Activated T-helper 1 cell treated with Interleukin-2 at 50 U/mL for 16 hours (primary cell): ENCODE measurements at places on chromosomes 13 and 19.
A peak's percentile ranks its signal among the peaks of the same experiment; 100 is the strongest.

GRCh38 chr19:29371251-29372090, 154.3 kb upstream of the VSTM2B start:
- no peak for DNase-seq

GRCh38 chr13:26179344-26179743, 42.8 kb downstream of the RNF6 start:
- DNase-seq, result no peak

DNA sequence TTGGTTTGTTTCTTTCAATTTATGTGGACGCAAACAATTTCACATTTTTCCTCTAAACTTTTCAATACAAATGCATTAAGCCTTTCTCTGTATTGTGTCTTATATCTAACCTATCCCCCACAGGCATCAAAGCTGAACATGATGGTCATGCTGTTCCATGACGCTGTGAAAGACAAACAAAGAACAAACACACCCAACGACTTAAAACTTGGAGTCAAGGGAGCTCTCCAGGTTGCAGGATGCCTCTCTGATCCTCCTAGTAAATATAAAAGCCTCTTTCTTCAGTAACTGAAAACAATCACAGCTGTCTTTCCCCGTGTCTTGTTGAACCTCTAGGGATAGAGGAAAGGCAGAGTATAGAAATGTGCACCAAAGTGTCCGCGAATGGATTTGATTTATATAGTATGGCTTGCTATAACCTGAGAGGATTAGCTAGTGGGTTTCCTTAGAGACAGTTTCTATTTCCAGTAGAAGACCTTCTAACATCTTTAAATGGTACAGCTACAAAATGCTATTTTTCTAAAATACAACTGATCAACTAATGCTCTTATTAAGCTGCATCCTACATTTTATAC, 43.1 kb downstream of the PCDH9 start:
- DNase-seq, result no peak

DNA sequence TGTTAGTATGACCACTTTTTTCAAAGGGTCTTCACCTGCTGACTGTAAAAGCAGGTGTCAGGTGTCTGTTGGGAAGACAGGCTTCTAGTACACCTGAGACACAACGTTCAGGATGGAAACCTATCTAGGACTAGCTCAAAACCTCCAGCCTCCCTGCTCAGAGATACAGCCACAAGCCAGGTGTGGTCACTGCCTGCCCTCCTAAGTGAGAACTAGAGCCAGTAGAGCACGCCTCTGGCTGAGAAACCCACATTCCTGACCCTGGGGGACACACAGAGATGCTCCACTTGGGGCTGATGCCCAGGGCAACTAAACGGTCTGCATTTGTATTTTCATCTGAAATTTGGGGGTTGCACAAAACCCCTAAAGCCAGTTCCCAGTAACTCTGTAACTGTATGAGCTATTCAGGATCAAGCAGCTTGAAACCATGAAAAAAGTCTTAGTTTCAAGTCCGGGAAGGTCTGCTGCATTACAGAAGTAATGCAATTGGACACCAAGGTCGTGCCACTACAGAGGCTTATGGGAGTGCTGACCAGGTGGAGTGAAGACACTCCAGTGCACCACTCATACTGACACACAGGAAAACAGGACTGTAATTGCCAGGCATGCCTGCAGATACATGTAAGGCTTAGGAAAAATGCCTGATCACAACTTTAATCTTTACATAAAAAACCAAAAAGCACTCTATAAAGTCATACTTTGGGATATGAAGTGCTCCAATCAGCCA, 27.8 kb downstream of the ANKRD10 start:
- no peak for DNase-seq

DNA sequence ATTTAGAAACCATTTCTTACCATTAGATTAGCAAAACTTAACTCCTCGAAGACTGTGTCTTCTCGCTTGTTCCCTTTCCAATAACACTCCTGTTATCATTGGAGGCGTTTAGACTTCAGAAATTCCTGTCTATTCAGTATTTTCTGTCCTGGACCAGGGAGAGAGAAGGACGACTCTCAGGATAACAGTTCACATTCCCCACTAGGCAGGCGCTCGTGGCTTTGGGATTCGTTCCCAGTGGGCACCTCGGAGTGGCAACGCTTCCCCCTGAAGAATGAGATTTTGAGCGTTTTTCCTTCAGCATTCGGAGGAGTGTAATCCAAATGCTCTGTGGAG, 429 bp upstream of the ZNF225 start:
- DNase-seq, result no peak

DNA sequence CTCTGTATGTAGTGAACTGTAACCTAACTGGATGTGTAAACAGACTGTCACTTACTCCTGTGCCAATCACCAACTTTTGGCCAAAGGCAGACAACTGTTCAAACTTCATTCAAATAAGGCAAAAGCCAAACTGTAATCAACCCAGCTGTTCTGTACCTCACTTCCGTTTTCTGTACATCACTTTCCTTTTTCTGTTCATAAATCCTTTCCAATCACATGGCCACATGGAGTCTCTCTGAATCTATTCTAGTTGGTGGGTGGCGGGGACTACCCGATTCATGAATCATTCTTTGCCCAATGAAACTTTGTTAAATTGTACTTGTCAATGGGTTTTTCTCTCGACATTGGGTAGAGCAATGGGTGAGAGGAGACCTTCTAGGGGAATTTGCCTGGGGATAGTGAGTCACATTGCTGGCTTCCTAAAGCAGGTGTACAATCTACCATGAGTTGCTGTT, 178.3 kb upstream of the RFC3 start:
- no peak for DNase-seq

- DNase-seq, result no peak
Measured at GRCh38 chr13:111937777-111938311, 129.1 kb upstream of the SOX1 start.

DNA sequence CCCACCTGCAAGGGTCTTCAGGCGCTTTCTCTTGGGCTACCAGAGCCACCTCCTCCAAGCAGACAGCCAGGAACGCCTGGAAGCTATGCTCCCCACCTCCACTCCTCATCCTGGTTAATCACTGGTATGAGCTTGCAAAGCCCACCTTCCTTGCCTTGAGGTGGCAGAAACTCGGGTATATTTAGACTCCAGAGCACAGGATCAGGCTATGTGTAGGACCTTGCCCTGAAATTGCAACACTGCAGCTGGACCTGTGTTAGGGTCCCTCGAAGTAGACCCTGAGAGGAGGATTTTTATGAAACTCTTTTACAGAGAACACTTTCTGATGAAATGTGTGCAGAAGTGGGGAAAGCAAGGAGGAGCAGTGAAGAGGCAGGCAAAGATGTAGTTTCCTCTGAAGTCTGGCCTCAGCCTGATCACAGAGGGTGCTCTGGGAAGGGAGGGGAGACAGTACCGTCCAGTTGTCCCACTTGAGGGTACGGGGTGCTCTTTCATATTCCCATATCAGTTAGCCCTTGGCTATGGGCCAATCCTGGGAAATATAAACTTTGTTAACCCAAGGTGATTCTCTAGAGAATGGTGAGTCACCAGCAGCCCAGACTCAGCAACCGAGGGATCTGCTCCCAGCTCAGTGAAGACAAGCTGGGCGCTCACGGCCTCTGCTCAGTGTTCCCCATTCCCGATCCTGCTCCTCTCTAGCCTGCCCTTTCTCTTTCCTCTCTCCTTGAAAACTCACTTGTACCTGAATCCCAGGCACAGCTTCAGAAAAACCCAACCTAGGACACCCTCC, 157.9 kb downstream of the UQCRFS1 start:
- DNase-seq, result no peak

DNA sequence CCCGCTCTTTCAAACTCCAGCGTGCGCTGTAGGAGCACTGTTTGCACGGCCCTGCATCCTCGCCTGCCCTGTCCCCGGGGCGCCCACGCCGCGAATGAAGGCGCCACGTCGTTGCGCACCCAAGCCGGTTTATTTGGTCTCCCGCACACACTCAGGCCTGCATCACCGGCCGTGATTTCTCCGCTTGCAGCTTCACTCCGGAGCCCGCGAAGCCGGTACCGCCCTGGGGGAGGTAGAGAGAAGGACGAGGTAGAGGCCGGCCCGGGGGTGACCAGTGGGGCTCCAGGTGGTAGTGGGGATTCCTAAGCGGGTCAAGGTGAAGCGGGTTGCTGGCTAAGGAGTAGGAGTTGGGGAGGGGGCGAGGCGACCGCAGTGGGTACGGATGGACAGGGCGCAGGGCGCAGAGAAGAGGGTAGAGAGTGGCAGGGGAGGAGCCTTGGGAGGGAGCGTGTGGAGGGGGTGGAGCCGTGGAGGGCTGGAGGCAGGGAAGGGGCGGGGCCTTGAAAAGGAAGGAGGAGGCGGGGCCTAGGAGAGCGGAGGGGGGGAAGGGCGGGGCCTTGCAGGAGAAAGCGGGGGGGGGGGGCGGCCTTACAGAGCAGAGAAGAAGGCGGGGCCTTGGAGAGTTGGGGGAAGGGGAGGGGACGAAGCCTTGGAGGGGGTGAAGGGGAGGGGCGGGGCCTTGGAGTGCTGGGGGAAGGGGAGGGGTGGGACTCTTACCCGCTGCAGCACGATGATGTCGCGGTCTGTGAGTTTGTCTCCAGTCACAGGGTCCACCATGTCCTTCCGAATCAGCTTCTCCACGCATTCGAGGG, 24.6 kb downstream of the NOSIP start:
- peak; percentile 45 for DNase-seq

DNA sequence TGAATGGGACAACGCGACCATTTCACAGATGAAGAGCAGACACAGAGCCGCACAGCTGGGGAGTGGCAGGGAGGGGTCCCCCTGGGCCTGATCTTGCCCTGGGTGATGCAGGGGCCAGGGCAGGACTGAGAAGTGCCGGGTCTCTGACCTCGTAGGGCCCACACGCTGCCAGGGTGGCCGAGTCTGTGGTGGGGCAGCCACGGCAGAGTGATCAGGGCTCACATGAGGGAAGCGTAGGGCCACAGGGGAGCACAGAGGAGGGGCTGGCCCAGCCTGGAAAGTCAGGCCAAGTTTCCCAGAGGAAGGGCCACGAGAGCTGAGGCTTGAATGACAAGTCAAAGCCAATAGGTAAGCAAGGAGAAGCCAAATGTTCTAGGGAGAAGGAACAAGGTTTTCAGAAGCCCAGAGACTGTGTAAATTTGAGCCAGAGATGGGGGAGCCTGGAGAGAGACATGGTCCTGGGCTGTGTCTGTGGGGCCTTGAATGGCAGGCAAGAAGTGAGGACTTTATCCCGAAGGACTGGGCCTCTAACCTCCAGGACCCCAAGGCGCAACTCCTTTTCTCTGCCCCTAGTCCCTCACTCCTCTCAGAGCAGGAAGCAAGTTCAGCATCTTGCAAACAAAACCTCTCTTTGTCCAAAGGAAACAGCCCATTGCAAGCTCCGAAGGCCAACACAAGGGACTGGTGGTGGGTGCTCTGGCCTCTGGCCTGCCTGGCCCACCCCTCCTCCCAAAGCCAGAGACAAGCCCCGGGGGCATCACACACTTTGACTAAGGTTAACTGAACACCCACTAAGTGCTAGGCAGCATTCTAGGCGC, 31.7 kb upstream of the FXYD3 start:
- DNase-seq, result no peak

- DNase-seq, result no peak
Measured at GRCh38 chr13:104436555-104436954, 1370.3 kb upstream of the SLC10A2 start.

GRCh38 chr13:41019011-41019487, at the start of gene ELF1:
TSS of gene ELF1 (minus strand) at chr13:41019316. CDS start at chr13:40982054, 37,262 bp downstream.
- DNase-seq, result peak; percentile 37

DNA sequence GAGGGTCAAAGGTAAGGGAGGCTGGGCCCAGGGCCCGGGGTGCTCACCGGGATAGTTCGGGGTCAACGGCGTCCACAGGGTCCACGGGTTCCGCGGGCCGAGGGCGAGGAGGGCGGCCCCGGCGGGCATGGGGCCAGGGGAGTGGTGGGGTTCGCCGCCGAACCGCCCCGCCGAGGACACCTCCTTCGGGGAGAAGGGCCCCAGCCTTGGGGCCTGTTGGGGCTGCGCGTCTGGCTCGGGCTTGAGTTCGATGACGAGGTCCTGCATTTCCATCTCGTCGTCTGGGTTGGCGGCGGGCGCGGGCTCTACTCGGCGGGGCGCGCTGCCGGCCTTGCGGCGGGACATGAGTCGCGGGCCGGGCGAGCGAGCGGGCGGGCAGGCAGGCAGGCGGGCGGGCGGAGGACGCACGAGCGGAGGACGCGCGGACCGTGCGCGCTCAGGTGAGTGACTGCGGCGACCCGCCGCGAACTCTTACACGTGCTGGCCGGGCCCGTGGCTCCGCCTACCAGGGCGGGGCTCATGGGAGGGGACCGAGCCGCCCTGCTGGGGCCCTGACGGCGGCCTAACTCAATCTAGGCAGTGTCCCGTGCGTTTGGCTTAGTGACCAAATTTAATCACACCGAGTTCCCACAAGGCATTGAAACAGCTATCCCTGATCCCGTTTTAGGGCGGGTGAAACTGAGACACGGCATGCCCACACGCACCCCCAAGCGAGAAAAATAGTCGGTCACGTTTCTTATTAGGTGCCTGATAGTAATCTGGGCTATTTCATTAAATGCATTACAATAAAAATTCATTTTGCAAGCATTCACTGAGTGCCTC, at the start of gene ZNF296:
Gene ZNF296 (minus strand): TSS at position 450 of the 822 bp plus-strand sequence. CDS start 105 bp downstream, at position 345.
- DNase-seq, result peak; percentile 62

DNA sequence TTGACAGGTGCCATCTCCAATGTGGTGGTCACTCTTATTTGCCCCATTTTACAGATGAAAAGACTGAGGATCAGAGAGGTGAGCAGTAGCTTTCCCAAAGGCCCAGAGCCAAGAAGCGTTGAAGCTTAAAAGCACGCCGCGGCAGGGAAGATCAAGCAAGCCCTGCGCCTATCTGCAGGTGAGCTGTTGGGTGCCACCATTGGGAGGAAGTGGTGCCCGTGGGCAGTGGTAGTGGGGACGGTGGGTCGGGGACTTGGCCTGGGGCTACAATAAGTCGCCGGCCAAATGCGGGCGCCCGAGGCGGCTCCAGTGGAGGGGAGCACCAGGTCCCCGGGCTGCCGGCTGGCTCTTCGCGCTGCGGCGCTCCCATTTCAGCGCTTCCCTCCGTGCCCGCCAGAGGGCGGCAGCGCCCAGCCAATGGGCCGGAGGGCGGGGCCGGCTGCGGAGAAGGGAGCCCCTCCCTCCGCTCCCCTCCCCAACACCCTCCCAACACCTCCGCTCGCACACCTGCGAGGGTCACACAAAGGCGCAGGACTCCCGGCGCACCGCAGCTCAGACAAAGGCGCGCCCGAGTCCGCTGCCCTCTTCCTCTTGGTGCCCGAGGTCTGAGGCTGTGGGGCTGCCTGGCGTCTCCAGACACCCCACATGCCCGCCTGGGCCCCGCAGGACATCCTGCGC, 744 bp upstream of the POU2F2 start:
- DNase-seq, result peak; percentile 83

GRCh38 chr13:30132623-30133553, 174.5 kb downstream of the KATNAL1 start:
- DNase-seq, result peak; percentile 89

DNA sequence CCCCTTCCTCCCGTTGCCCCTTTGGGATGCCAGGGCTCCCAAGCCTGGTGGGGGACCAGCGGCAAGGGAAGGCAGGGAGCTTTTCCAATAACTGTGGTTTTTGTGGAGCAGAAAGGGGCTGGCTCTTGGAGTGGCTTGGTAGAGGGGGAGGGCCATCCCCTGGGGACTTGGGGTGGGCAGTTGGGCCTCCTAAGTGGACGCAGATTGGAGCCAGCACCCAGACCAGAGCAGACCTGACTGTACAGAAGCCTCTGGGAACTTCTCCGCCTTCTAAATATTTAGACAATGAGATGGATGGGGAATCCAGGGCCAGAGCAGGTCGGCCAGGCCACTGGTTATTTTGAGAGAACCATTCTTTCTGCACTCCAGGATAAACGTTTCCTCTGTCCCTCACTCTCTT, 4.2 kb downstream of the PTGIR start:
- DNase-seq, result no peak

GRCh38 chr13:106032441-106032840, 503.0 kb downstream of the EFNB2 start:
- no peak for DNase-seq

GRCh38 chr19:48102870-48103751, 7.5 kb downstream of the PLA2G4C start:
- DNase-seq, result no peak
